ENCODE measurements at places on chromosomes 12 and 14. TPM values are rescaled to one million over a fixed set of nuclear protein-coding genes. Genes with fewer than 3 reads are reported as not detected.

DNA sequence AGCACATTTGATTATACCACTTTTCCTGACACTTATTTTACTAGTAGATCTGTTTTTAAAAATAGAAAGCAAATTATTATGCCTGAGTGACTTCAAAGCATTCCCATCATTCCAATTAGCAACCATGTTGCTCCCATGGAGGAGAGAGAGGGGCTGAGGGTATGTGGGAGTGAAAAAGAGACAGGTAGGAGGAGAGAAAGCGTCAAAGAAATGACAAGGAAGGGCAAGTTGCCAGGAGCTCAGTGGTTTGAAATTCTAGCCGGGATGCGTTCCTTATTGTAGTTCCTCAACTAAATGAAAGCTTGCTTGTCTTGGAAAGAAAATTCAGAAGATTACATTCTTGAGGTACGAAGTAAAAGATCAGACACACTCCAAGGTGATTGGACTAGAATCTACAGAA lies 92.4 kb upstream of the PKP2 start:
- no peaks in the 10 kb centered on the region for H3K27me3 ChIP-seq
- no peaks in the 10 kb centered on the region for H3K4me1 ChIP-seq
- no peak overlapping the region for H3K4me3 ChIP-seq
- H3K27ac ChIP-seq = no peak overlapping the region

DNA sequence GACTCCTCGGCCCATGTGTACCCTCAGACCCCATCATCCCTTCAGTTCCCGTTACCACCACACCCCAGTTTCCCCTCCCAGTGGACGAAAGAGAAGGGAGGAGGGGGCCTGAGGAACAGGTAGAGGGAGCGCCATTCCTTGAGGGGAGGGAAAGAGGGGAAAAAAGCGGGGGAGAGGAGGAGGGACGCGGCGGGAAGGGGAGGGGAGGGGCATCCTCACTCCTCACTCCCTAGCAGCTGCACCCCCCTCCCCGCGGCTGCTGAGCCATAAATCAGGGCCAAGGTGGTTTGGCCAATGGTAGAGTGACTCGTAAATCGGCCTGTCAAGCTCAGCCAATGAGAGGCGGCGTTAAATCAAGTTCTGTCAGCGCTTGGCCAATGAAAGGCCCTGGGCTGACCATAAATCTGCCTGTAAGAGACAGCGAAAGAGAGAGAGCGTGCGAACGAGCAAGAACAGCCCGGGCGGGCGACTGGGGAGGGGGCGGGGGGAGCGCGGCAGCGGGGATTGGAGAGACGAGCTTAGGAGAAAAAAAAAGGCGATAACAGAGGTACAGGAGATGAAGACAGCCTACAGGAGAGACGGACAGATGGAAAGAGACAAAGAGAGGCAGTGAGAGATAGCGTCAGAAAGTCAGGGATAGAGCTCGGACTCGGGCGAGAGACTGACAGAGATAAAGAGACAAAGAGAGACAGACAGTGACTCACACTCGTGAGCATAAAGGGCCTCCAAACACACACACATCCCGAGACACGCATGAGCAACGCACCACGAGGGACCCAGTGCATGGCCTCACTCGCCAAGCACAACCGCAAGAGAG lies 5.1 kb downstream of the GPR84 start:
- no peaks in the 10 kb centered on the region for H3K27me3 ChIP-seq
- H3K36me3 ChIP-seq = no peaks in the 10 kb centered on the region
- peaks cover 30% of the 10 kb centered on the region for H3K4me1 ChIP-seq
- H3K27ac ChIP-seq = peak overlapping the region; percentile 97

Gene PYGL
- total RNA-seq = 104 TPM

DNA sequence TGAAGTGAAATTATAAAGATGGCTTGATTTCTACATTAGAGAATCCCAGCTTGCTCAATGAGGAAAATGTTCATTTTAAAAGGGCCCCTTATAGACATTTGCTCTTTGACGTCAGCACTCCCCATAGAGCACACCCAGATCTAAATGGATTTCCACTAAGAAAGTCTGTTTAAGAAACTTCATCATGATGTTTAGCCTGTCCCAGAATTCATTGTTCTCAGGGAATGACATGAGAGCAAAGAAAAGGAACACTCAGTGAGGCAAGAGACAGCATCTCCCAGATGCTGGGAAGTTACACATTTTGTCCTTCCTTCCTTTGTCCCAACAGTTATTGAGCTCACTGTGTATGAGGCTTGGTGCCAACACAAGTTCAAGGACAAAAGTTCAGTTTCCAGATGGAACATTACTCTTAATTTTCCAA lies 4.9 kb downstream of the PHLDA1 start:
- H3K4me3 ChIP-seq = peak overlapping the region; percentile 13
- no peaks in the 10 kb centered on the region for H3K27me3 ChIP-seq
- H3K36me3 ChIP-seq = peaks cover 19% of the 10 kb centered on the region
- peaks cover 24% of the 10 kb centered on the region for H3K4me1 ChIP-seq
- DNase-seq = no peak

GRCh38 chr12:69438539-69438938 lies 31.6 kb upstream of the FRS2 start:
- H3K4me3 ChIP-seq = no peak overlapping the region
- H3K27ac ChIP-seq = no peak overlapping the region
- no peaks in the 10 kb centered on the region for H3K36me3 ChIP-seq
- DNase-seq = no peak

- H3K4me1 ChIP-seq = no peaks in the 10 kb centered on the region
- H3K36me3 ChIP-seq = peaks cover 70% of the 10 kb centered on the region
- H3K27me3 ChIP-seq = no peaks in the 10 kb centered on the region
- DNase-seq = peak; percentile 12
Observed at GRCh38 chr12:107704041-107704440, 18.4 kb downstream of the PWP1 start.

- no peaks in the 10 kb centered on the region for H3K27me3 ChIP-seq
- no peak for DNase-seq
- no peaks in the 10 kb centered on the region for H3K36me3 ChIP-seq
- H3K27ac ChIP-seq = peak overlapping the region; percentile 30
Observed at GRCh38 chr14:72894323-72894622, 372 bp upstream of the DPF3 start.

DNA sequence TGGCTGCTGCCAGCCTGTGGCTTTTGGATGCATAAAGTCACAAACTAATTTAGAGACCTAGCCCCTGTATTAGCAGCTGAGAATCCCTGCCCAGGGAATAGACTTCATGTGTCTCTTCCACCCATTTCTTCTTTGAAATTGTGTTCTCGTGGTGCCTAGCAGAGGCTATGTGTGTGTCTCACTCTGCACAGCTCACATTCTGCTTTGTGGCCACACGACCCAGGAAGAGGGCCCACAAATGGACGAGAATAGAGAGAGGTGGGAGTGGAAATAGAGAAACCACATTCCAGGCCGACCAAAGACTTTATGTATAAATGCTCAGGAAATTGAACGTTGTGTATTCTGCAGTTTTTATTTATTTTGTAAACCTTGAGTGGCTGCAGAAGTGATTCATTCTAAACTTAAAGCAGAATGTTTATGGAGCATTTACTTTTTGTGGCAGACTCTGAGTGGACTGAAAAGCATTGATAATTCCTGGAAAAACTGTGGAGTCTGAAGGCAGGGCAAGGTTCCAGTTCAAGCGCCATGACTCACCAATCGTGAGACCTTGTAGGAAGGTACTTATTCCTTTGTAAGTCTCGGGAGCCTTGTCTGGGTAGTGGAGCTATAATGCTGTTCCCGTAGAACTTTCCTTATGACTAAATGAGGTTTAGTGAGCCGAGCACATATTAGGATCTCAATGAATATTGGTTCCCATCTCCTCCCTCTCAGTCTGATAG lies 9.1 kb downstream of the B4GALNT3 start:
- H3K4me1 ChIP-seq = no peaks in the 10 kb centered on the region
- H3K36me3 ChIP-seq = no peaks in the 10 kb centered on the region
- H3K27me3 ChIP-seq = peaks cover 20% of the 10 kb centered on the region
- no peak overlapping the region for H3K4me3 ChIP-seq

DNA sequence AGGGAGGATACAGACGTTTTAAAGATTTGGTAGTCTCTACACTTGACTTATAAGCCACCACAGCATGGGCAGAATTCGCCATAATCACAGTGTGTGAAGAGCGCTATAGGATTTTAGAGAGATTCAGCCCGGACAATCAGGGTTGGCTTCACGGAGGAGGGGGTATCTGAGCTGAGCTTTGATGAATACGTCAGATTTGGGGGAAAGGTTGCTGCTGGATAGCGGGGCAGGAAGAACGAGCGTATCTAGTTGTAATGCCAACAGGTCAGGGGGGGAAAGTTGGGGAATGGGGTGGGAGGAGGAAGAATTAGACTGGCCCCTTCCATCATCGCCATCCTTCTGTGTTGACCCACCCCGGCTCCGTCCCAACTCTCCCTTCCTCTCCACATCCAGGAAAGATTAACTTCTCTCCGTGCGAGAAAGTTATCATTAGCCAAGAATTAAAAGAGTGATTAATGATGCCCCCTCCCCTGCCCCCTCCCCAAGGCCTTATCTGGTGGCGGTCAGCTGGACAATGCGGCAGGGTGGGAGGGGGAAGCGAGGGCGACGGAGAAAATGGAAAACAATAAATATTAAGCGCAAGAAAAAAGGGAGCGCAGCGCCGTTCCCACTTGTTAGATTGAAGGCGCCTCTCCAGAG lies 13.5 kb upstream of the GPATCH2L start:
- no peak overlapping the region for H3K4me3 ChIP-seq
- H3K36me3 ChIP-seq = no peaks in the 10 kb centered on the region
- peaks cover 60% of the 10 kb centered on the region for H3K27me3 ChIP-seq
- no peaks in the 10 kb centered on the region for H3K4me1 ChIP-seq
- H3K27ac ChIP-seq = no peak overlapping the region
